Activated T-helper 1 cell treated with anti-CD3 and anti-CD28 coated beads, Interleukin-2, amount 50 U/mL, for 16 hours (primary cell): ENCODE measurements at places on chromosomes 16 and 17.

GRCh38 chr17:2191785-2192184, 111.8 kb downstream of the SMG6 start:
- no peak for DNase-seq

DNA sequence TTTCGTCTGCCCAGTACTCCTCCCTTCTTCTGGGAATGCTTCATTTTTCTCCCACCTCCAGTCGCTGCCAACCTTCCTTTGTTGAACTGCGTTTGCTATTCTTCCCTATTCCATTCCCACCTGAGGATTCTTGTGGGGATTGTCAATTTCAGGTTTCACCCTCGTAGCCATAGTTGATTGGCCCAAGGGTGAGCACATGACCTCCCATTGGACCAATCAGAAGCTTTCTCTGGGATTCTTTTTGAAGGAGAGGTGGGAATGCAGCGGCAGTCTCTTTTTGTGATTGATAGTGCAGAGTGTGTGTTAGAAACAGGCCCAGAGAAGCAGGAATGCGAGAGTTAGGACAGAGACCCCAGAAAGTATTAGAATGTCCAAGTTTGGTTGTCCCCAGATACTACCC, 49.1 kb upstream of the GPRC5B start:
- DNase-seq = no peak

DNA sequence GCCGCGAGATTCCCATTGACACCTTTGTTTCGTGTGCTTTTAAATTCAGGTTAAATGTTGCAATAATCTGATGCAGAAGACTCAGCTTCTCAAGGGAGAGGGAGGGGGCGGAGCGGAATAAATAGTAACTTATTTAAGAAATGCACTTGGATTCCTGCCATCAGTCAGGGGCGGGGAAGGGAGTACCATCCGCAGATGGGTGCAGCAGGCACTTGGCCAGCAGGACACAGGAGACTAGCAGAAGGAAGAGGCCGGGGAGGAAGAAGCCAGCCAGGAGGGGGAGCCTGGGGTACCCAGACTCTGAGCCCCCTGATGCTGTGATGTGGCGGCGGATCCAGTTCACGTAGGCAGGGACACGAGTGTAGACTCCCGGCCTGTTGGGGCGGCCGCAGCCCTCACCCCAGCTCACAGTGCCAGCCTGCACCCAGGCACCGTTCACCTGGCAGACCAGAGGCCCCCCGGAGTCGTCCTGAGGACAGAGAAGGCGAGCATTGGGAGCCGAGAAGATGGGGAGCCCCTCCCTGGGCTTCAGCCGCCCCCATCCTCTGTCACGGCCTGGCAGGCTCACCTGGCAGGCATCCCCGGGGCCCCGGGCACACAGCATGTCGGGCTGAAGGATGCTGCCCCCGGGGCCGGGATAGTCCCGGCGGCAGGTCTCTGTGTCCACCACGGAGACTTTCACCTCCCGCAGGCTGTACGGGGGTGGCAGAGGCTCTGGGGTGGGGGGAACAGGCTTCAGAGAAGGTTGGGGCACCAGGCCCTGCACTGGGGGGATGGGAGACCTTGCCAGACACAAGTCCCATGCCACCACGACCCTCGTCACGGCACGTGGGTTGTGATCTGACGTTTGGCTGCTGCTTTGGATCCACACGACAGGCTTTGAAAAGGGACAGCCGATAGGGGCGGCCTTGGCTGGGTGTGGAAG, 3.2 kb downstream of the TPSG1 start:
- no peak for DNase-seq

GRCh38 chr17:33057564-33057963, 65.9 kb downstream of the SPACA3 start:
- DNase-seq = no peak

- DNase-seq = no peak
Measured at GRCh38 chr16:73565925-73566324, 518.0 kb upstream of the ZFHX3 start.

DNA sequence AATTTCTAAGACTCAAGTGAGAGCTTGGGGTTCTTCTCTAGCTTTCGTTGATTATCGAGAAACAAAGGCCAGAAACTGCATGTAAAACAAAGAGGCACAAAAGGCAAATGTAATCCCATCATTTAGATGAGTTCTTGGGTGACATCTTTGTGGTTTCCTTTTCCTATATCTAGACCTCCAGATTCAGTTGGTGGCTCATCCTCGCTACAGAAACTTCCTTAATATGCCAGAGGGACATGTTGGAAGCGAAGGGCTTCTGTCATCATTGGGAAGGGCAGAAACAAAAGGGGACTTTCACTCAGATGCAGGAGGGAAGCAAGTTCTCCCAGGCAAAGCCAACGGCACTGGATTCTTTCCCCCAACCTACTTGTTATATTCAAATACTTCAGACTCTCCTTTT, 150.6 kb upstream of the ZFHX3 start:
- DNase-seq = no peak

DNA sequence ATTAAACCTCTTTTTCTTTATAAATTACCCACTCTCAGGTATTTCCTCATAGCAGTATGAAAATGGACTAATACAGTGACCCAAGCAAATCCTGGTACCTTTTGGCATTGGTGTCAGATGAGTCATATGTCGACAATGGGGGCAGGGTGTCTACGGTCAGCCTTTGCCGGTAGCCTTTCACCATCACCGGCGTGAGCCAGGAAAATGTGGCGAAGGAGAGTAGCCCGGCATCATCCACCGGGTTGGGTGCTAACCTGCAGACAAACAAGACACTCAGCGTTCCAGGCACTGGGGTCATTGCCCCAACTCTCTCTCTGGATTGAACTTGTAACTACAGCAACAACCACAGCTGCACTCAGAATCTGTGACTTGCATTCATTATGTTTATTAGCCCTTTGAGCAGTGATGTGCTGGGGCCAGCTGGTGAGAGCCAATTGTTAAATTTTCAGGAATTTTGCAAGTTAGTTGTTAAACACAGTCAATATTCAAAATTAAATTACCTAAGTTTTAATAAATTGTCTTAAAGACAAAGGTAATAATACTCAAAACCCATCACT, 11.9 kb downstream of the ABCC12 start:
- no peak for DNase-seq

DNA sequence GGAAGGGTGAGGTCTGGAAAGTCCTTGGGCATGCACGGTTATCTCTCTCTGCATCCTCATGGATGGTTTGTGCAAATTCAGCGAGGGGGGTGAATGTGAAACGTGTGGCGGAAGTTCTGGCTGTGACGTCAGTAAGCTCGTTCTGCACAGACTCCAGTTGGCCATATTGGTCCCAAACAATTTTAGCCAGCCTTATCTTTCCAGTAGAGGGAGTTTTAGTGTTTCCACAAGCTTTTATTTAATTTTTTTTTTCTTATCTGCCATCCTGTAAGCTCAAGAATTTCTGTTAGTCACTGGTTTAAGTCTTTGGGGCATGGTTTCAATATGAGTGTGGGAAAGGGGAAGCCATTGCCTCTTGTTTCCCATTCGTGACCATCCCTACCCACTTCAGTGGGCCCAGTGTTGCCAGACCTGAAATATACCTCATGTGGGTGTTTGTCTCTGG, 39.0 kb downstream of the HLF start:
- no peak for DNase-seq

GRCh38 chr17:69367298-69367697, 40.4 kb upstream of the ABCA5 start:
- no peak for DNase-seq

DNA sequence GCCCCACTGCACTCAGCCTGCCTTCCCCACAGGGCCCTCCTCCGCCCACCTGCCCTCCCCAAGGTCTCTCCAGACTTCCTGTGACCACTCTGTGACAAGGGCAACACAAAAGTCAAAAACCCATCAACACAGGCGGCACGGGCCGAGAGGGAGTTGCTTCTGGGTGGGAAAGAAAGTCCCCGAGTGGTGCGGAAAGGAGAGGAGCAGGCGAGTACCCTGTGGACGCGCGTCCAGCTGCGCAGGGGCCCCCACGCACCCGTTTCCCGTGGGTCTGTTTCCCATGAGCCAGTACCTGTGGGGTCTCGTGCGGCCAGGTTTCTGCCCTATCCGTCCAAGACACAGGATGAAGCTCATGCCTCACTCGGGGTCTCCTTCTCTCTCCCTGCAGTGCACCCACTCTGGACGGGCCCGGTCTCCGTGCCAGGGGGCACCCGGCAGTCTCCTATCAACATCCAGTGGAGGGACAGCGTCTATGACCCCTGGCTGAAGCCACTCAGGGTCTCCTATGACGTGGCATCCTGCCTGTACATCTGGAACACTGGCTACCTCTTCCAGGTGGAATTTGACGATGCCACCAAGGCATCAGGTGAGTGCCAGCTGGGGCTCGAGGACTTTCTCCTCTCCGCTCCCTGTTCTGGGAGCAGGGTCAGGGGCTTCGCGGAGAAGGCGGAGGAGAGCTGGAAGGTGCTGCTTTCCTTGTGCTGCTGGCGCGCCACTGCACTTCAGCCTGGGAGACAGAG, 12.2 kb downstream of the CD2BP2 start:
- DNase-seq = no peak

GRCh38 chr17:81419319-81419885, 24.1 kb downstream of the BAHCC1 start:
- DNase-seq = no peak

DNA sequence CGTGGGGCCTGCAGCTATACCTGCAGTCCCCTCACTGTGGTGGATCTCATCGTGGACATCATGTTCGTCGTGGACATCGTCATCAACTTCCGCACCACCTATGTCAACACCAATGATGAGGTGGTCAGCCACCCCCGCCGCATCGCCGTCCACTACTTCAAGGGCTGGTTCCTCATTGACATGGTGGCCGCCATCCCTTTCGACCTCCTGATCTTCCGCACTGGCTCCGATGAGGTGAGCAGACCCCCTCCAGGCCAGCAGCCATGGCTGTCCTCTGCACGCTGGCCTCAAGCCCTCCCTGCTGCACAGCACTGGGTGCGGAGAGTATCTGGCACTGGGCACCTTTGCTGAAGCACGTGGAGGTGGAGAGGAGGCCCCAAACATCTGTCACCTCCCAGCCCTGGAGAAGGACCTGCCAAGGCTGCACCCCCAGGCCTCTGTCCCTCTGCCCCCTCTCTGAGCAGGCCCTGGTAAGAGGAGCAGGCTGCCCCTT, 11.0 kb downstream of the KCNH6 start:
- no peak for DNase-seq

- no peak for DNase-seq
Measured at GRCh38 chr17:48326310-48326709, 103.7 kb downstream of the SKAP1 start.

DNA sequence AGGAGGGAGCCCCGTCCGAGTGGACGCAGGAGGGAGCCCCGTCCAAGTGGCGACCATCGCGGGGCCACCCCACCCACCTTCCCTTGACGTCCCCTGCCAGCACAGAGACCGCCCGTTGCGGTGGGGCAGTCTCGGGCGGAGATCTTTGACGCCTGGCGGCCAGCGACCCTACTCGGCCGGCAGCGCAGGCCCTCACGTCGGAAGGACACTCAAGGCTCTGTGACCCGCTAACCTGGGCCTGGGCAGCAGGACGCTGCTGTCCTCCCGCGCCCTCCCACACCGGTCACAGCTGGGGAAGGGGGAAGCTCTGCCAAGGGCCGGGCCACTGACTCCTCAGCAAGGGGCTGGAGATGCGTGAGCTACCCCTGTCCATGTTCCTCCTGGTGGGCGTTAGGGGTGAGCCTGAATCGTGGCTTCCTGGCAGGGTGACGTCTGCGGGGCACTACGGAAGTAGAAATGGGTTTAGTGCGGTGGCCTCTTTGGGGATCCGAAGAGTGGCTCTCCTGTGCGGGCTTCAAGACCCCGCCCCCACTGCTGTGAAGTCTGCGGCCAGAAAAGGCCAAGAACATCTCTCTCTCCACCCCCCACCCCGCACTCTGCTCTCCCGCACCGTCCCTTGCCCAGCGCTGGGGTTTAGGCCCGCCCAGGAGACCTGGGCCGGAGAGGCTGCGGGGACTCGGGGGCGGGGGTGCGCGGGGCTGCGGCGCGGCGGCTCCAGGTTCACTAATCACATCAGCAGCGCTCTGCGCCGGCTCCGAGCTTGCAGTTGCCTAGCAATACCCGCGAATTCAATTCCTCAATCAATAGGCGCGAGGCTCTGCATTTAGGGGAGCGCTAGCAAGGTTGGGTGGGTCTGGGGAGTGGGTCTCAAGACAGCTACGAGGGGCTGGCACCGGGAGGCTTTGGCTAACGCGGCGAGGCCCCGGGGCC, 5.8 kb downstream of the CBX8 start:
- no peak for DNase-seq

DNA sequence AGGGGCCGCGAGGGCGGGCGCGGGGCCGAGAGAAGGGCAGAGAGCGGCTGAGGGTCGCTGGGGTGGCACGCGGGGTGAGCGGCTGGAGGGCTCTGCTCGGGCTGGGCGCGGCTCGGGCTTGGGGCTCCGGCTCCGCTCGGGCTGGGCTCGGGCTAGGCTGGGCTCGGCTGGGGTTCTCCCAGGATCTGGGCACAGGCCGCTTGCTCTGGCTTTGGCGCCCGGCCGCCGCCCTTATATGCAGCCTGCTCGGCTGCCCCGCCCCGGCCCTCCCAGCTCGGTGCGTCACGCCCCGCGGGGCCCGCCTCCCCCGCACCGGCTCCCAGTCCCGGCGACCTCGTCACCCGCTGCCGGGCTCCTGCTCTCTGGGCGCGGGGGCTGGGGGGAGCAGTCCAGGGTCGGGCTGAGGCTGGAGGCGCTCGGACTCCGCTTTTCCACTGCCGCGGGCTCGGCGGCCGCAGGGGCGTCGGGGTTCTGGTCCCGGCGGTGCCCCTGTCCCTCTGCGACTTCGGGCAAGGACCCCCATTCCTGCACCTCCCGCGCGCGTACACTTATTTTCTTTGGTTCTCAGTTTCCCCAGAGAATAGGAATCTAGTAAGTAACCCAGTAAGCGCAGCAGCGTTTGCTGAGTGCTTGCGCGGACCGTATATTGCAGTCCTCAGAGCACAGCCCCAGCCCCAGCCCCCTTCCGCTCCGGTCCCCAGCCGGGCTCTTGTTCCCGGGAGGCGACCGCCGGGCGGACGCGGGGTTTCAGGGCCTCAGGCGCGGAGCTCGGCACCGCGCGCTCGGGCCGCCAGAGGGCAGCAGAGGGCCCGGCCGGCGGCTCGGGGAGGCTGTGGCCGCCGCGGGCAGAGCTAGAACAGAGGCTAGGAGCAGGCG, at the start of gene RASD1:
RASD1 (minus strand) TSS at position 207 of the 876 bp plus-strand sequence. CDS start 214 bp downstream, outside the sequence.
- peak; percentile 54 for DNase-seq

GRCh38 chr17:21218101-21218500, 4.1 kb upstream of the TMEM11 start:
- no peak for DNase-seq

GRCh38 chr16:84957792-84958191, 53.5 kb downstream of the ZDHHC7 start:
- no peak for DNase-seq
